Stimulated activated CD4-positive, alpha-beta T cell treated with anti-CD3 and anti-CD28 coated beads, Interleukin-12 subunit alpha, Interleukin-12 subunit beta, amount 100 ng/mL, for 4 hours (primary cell): ENCODE measurements at places on chromosomes 7 and 10.

GRCh38 chr7:57198801-57199200 lies 66.6 kb upstream of the ZNF479 start:
- no peak for DNase-seq

DNA sequence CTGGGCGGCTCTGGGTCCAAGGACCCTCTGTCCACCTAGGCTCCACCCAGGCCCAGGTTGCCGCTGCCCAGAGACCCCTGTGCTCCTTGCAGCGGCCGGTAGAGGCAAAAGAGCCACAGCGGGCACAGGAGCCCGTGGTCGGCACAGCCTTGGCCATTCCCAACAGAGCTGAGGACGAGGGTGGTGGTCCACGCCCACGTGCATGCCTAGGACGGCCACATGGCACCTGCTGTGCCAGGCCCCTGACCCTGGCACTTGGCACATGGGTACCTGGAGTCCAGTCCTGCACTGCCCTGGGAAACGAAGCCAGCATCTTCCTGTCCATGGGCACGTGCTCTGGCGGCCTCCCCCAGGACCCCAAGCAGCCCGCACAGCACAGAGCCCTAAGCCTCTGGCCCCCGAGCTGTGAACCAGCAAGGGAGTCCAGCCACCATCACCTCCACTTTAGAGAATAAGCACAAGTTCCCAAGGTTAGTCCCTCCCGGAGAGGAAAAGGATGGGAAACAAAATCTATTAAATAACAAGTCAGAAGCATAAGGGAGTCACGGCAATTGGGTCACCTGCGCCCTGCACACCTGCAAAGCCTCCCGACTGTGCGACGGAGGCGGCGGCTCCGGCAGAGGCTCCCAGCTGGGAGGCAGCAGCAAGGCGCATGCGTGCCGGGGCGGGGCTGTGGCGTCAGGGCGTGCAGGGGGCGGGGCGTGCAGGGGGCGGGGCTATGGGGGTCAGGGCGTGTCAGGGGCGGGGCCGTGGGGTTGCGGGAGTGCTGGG lies 59.1 kb downstream of the STK32C start:
- DNase-seq: peak; percentile 74

- DNase-seq: peak; percentile 21
These were observed 72.4 kb upstream of the SP4 start for GRCh38 chr7:21355406-21355874.

DNA sequence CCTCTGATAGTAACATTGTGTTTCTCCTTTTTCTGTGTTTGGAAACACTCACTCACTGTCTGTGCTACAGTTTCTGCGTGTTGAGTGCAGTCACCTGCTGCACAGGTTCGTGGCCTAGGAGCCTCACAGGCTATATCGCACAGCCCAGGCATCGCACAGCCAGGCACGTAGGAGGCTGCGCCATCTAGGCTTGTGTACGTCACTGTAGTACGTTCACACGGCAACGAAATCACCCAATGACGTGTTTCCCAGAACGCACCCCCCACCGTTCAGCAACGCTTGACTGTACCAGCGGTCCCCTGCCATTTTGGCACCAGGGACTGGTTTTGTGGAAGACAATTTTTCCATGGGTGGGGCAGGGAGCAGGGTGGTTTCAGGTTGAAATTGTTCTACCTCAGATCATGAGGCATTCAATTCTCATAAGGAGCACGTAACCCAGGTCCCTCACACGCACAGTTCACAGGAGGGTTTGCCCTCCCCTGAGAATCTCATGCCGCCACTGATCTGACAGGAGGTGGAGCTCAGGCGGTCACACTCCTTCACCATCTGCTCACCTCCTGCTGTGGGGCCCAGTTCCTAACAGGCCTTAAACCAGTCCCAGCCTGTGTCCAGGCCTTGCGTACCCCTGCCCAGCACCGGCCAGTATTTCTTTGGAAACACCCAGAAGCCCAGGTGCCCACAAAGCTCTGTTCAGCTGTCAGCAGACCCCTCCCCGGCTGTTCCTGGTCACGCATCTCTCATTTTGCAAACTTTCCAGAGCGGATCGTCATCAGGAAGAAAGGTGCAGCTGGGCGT lies 23.2 kb upstream of the PRKAR1B start:
- DNase-seq: no peak

DNA sequence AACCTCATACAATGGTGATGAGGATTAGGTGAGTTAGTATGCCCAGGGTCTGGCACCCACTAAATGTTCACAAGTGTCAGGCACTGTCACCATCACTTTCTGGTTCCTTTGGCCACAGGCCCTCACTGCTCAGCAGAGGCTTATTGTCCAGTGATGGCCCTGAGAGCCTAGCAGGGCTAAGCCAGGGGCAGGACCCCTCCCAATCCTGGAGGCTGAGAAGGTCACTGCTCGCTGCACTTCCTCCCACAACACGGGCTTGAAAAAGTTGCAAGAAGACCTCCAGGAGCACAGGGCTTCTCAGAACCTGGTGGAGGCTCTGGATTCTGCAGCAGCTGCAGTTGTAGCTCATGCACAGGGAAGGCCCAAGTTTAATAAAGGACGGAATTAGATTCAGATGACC lies 48.1 kb downstream of the DRGX start:
- DNase-seq: no peak

DNA sequence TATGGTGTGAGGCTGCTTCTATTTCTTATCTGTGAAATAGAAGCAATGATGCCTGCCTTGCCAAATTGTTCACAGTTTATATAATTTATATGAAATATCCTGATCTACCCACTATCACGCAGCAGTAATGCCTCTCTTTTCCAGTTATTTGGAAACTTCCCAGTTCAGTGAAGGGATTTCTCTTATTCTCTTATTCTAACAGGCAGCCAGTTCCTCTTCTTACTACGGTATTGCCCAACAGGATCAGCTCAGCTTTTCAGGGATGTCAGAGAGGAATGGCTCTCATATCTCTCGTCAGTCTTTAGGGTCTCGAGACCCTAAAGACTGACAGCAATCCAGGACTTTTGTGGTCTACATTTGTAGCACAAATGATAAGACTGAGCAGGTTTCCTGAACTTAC lies 215.6 kb downstream of the CREB5 start:
- DNase-seq: no peak

- DNase-seq: no peak
These were observed 731.1 kb upstream of the C7orf33 start for GRCh38 chr7:147859486-147859885.

- no peak for DNase-seq
These were observed 59.6 kb upstream of the EBF3 start for GRCh38 chr10:130023454-130024230.

DNA sequence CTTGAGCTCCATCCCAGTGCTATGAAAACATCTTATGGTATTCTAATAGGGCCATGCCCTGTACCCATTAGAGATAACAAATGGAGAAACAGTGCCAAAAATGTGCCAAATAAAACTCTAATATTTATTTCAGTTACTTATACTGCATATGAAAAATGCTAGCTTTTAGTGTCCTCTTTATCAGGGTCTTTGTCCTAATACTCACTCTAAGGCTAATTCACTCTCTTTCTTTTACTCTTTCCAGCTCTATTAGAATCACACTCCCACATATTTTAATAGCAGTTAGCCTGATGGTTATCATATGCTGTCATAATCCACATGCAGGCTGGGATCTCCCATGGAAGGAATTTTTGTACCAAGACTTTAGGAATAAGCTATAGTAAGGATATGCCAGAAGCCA lies 408.4 kb downstream of the ETV1 start:
- DNase-seq: no peak
